ENCODE measurements at places on chromosomes 4 and X.

- DNase-seq, result no peak
Measured at GRCh38 chr4:155569471-155569870, 97.2 kb upstream of the GUCY1A1 start.

- DNase-seq, result no peak
Measured at GRCh38 chr4:150217192-150217591, 138.9 kb downstream of the DCLK2 start.

GRCh38 chr4:30600246-30601017 lies 119.7 kb upstream of the PCDH7 start:
- DNase-seq, result no peak

DNA sequence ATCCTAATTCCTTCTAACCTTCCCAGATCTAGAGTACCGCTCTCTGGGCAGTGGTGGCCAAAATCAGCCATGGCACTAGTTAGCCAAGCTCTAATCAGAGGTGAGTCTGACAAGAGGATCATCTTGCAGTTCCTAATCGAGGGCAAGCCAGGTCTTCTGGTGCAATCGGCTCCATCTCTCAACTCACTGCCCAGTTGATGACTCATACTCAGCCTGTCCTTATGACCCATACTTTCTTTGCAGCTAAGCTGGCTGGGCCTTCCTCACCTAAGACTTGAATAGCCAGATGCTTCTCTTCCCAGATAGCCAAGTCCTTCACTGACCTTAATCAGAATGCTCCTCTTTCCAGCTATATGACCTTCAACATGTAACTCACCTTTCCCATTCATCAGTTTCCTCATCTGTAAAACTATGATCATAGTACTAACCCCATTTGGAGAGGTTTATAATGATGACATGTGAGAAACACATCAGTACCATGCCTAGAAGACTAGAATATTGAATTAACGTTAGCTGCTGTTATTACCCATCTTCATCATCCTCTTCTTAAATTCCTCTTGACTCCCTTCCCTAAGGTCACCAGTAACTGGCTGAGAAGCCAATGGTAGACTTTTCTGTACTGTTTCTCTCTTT lies 57.1 kb downstream of the RELL1 start:
- DNase-seq, result no peak

DNA sequence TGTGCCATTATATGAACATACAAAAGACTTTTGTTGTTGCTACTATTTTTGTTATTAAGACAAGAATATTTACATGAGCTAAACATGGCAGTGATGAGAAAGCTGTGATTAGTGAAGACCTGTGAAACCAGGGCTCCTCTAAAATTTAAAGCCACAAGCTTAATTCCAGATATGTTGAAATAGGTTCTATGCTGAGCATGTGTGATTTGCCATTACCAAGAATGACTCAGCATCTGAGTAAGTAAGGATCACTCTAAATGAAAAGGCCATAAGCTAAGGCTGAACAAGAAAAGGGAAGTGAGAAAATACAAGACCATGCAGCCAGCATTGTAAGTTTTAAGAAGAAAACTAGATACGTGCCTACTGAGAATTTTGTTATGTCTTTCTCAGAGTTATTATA lies 75.9 kb upstream of the CAMK2D start:
- DNase-seq, result no peak

- no peak for DNase-seq
Measured at GRCh38 chrX:20007962-20008622, 17.2 kb upstream of the BCLAF3 start.

DNA sequence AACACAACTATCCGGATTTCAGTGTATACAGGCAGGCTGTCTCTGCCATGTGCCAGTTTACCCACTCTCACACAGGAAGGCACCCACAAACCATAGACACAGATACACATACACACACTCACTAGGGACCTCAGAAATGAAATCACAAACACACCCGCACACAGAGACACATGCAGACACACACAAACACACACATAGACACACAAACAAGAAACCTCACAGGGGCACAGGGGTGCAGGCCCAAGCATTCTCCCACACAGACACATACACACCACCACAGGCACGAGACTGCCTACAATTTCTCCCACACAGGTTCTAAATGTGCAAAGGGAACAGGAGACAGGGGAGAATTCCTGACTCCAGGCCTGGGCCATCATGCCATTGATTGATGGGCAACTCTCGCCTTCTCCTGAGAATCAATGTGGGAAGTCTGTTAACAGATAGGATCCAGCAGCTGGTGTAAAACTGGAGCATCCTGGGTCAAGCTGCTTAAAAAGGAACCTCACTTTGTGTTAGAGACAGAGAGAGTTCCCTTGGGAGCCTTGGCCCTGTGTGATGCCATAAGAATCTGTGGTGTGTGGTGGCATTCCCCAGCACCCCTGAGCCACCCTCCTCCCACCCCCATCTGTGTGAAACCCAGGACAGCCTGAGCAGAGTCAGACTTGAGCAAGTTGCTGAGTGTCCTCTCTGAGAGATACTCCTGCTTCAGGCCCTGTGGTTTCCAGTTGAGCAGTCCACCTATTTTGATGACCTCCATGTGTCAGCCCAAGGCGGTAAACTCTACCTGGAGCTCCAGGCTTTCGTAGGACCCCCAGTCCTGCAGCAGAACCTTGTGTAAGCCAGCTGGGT lies 33.9 kb downstream of the NBDY start:
- DNase-seq, result no peak

- DNase-seq, result no peak
Measured at GRCh38 chrX:112012360-112012759, 70.2 kb downstream of the TRPC5 start.

DNA sequence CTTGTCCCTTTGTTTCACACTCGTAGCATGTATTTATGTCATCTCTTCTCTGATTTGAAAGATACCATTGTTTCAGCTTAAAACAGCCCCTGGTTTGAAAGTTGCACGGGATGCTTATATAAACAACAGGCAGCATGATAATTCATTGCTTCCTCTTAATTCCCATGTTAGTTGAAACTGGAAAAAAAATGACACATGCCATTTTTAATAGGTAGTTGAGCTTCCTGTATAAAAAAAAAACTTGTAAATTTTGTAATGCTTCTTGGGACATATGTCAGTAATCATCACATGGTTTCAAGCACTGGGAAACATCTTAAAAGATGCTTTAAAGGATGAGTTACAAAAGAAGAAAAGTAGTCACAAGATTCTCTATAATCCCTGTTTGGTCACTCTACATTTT lies 243.0 kb downstream of the PALLD start:
- DNase-seq, result no peak

DNA sequence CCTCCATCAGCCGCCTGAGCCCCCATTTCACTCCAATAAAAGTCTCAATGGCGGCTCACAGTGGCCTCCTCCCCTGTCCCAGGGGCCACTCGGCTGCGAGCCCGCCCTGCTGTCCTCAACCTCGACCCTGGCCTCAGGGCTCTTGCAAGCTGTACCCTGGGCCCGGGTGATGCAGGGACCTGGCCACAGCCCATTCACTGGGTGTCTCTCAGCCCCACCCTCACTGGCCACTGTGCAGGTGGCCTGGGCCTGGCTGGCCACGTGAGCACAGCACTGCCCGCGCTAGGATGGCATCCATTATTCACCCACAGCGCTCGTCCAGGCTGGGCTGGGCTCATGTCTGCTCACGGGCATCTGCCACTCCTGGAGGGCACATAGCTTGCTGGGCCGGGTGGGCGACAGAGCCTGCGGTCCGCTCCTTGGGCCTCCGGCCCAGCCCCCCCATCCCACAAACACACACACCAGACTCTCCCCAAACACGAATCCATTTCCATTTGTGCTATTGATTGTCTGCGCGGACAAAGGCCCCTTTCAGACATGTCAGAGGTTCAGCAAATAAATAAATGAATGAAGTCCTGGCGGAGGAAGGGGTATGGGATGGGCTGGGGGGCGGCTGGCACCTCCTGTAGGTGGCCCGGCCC lies 16.5 kb upstream of the FGFR3 start:
- no peak for DNase-seq

- no peak for DNase-seq
Measured at GRCh38 chr4:83151651-83152050, 37.1 kb upstream of the PLAC8 start.

- no peak for DNase-seq
Measured at GRCh38 chrX:37380924-37381323, 31.8 kb downstream of the PRRG1 start.

All from CD4-positive, alpha-beta T cell treated with Interleukin-17A for 4 hours (primary cell).